Natural killer cell (primary cell): ENCODE measurements at places on chromosomes 11 and 22. TPM values are rescaled to one million over a fixed set of nuclear protein-coding genes. Genes with fewer than 3 reads are reported as not detected.

RASSF10 gene
- not detected for total RNA-seq

MMP20 gene
- total RNA-seq = not detected

F2 gene
- not detected for total RNA-seq

ANO1 gene
- not detected for total RNA-seq

APOA4 gene
- total RNA-seq = not detected

TAF1D gene
- total RNA-seq = 76.3 TPM
